ENCODE measurements at places on chromosomes 6 and 20.

DNA sequence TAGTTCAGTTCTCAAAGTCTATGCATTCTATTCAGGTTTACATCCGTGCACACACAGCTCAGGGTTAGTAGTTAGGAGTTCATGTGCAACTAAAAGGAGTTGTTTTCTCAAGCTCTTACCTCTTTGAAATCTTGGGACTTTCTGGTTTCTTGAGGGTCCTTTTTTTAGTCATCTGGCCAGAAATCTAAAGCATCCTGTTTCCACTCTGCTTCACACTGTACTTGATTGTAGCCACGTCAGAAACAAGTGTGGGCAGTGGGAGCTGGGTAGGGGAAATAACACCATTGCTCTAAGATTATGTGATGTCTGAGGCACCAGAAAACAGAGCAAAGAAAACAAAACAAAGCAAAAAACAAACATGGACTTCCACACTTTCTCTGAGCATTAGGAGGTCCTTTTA is 58.3 kb downstream of the HDGFL1 start:
- DNase-seq, result no peak

GRCh38 chr6:113649276-113649675 is 207.9 kb upstream of the MARCKS start:
- peak; percentile 24 for DNase-seq

GRCh38 chr20:59579404-59580145 is 24.8 kb upstream of the PHACTR3 start:
- no peak for DNase-seq

GRCh38 chr20:16368645-16369292 is 204.5 kb downstream of the KIF16B start:
- DNase-seq, result peak; percentile 44

- no peak for DNase-seq
These were observed 117.4 kb upstream of the ARID1B start for GRCh38 chr6:156659822-156660198.

DNA sequence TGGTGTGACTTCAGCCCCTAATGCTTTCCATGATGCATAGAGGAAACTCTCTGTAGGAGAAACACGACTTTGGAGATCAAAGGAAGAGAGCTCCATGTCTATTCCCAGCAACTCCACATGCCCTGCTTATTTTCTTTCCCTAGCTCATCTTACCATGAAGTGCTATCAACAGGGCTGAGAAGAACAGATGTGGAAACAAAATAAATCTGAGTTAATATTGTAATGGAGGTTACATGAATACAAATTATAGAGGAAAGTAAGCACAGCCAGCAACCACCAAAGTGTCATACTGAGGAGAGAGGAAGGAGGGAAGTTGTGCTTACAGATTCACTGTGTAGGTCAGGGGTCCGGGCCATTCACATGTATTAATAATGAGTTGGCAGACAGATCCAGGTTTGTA is 157.5 kb downstream of the RFPL4B start:
- no peak for DNase-seq

DNA sequence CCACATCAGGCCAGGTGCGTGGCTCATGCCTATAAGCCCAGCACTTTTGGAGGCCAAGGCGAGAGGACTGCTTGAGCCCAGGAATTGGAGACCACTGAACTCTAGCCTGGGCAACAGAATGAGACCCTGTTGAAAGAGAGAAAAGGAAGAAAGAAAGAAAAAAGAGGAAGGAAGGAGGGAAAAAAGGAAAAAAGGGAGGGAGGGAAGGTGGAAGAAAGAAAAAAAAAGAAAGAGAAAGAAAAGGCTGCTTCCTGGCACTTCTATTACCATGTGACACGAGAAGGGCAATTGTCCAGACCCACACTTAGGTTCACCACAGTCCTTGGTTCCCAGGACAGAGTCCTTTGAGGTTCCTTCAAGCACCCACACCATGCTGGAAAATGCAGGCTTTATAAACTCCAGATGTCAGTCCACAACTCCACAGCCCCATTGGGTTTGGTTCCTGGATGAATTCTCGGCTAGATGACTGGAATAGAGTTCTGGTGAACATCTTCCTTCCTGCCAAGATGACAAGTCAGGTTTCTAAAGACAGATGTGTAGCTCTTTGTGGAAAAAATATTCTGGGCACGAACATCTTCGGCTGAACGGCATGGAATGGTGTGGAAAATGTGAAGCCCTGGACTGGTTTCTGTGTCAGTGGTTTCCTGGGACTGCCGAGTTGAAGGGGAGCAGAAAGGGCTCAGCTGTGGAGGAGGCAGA is 32.5 kb downstream of the NT5E start:
- peak; percentile 49 for DNase-seq

DNA sequence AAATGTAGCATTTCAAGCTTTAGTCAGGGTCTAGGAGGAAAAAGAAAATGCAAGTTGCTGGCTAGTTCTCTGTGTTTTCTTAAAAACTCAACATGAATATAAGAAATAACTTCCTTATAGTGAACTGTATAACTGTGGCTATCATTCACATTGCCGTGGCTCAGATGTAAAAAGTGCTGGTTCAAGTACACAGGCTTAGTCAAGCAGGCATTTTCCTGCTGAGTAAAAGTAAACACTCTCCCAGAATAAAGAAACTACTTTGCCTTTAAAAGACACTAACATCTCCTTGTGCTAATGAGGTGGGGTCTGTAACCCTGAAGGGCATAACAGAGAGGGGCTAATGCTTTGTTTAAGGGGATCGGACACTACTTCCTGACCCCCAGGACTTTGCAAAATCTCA is 3.3 kb downstream of the ATP5F1E start:
- no peak for DNase-seq

- DNase-seq, result no peak
These were observed 6.3 kb upstream of the AP5S1 start for GRCh38 chr20:3813848-3814581.

- no peak for DNase-seq
These were observed 43.9 kb downstream of the HLA-A start for GRCh38 chr6:29986179-29986781.

GRCh38 chr6:44047179-44047546 is 80.1 kb downstream of the MRPL14 start:
- no peak for DNase-seq

DNA sequence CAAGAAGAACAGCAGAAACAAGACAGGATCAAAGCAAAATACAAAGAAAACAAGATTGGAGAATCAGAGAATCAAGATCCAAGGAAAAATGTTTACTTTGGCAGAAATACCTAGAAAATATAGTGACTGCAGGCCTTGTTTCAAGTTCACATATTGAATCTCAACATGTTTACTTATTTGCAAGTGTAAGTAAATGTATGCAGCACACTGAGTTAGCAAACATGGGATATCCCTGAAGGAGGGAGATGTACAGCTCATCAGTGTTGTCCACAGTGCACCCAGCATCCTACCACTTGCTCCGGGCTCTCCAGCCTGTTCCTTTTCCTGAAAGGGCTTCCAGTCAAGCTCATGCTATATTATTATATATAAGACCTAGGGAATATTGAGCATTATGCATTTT is 319.5 kb downstream of the PRL start:
- DNase-seq, result no peak
